ENCODE measurements at places on chromosomes 12 and 14.

DNA sequence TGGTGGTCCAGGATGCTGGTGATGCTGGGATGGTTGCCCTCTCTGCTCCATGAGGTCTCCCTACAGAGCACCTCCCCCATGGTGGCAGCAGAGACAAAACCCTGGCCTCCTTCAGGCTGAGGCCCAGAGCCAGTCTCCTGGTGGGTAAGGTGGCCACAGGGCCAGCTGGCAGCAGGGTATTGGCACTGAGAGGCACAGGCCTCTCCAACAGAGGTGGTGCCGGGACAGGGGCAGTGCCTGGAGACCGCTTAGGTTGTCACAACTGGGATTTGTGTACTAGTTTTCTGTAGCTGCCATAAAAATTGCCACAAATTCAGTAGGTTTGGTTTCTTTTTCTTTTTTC, 6.1 kb upstream of the MTA1 start:
- DNase-seq, result no peak

DNA sequence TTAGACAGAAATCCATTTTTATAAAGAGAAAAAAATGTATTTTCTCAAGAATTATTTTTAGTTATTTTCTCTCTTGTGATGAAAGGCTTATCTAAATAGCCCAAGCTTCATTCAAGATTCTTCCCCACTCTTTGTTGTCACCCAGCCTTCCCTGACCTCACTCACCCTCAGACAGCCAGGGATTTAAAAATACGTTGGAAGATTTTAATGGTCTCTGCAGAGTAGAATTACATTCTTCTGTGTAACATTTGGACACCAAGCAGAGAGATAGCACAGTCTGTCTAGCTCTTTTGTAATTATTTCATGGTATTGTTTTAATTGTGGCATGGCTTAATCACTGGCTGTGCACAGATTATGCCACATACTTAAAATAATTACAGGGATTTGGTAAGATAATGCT, 130.3 kb downstream of the IGF1 start:
- no peak for DNase-seq

GRCh38 chr12:51687614-51688013, 96.6 kb downstream of the SCN8A start:
- no peak for DNase-seq

- DNase-seq, result peak; percentile 1
Measured at GRCh38 chr14:23355871-23356435, 3.3 kb upstream of the SLC22A17 start.

DNA sequence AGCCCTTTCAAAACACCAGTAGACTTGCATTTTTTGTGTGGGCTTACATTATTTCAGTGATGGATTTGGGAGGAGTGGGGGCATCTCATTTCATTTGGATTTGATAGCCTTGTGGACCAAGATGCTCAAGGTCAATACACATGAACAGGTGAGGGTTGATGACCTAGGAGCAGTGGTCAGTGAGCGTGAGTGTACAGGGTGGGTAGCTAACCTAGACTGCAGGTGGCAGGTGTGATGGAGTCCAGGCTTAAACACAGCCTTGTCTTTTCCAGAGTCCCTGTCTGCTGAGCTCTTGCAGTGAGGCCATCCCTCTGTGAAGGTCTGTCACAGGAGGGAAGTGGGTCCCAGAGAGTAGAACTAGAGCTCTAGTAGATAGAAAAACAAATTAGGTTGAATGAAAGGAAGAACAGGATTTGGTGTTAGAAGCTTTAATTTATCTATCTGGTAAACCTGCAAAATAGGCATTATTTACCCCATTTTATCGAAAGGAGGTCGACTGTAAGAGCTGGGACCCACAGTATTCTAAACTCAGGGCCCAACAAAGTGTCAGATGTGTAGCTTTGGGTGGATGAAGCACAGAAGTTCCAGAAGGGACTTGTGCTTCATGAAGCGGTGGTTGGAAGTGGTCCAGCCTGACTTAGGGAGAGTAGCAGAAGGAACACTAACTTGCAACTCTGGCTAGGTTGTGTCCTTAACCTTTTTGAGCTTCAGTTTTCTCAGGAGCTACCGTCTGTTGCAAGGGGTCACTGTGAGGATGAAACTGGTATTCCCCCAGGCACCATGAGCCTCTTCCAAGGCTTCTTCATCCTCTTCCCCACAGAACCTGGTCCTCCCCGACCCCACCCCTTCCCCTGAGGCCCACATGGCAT, 18.2 kb downstream of the RPS6KL1 start:
- DNase-seq, result no peak

GRCh38 chr12:143964-144649, 69.8 kb downstream of the SLC6A12 start:
- DNase-seq, result no peak

GRCh38 chr12:91852634-91853033, 293.0 kb downstream of the BTG1 start:
- DNase-seq, result no peak

- DNase-seq, result no peak
Measured at GRCh38 chr14:65731933-65732506, 319.5 kb downstream of the FUT8 start.

GRCh38 chr12:21453312-21453852, 15.9 kb downstream of the PYROXD1 start:
- no peak for DNase-seq

DNA sequence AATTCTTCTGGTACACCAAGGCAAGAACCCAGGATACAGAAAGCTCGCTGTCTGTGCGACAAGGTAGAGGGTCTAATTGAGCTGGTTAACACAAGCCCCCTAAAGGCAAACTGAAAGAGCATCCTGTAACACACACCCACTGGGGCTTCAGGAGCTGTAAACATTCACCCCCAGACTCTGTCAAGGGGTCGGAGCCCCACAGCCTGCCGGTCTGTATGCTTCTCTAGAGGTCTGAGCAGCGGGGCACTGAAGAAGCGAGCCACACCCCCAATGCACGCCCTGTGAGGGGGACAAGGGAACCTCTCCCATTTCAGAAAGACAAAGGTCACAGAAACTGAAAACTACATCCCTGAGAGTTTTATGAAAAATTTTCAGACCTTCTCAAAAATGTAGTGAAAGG, 1.3 kb upstream of the IPO8 start:
- DNase-seq, result no peak

- DNase-seq, result peak; percentile 43
Measured at GRCh38 chr12:107760207-107760808, 629 bp downstream of the PRDM4 start.

DNA sequence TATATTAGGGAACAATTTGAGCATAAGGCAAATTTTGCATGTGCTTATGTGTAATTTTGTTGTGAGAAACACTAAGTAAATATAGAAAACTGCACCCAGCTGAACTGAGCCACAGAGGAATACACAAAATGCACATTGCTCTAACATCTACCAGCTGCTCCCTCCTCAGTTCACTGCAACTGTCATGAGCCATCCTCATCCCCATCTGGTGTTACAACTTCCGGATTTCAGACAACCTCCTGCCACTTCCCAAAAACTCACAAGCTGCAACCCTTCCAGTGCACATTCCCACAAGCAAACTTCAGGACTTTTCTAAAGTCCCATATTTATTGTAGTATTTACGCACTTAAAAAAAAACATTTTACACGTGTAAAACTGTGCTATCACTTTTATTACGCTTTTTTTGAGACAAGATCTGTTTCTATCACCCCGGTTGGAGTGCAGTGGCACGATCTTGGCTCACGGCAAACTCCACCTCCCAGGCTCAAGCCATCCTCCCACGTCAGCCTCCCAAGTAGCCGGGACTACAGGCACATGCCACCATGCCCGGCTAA, 169.1 kb upstream of the TBX3 start:
- DNase-seq, result no peak

- no peak for DNase-seq
Measured at GRCh38 chr12:65449400-65449799, 170.9 kb downstream of the MSRB3 start.

DNA sequence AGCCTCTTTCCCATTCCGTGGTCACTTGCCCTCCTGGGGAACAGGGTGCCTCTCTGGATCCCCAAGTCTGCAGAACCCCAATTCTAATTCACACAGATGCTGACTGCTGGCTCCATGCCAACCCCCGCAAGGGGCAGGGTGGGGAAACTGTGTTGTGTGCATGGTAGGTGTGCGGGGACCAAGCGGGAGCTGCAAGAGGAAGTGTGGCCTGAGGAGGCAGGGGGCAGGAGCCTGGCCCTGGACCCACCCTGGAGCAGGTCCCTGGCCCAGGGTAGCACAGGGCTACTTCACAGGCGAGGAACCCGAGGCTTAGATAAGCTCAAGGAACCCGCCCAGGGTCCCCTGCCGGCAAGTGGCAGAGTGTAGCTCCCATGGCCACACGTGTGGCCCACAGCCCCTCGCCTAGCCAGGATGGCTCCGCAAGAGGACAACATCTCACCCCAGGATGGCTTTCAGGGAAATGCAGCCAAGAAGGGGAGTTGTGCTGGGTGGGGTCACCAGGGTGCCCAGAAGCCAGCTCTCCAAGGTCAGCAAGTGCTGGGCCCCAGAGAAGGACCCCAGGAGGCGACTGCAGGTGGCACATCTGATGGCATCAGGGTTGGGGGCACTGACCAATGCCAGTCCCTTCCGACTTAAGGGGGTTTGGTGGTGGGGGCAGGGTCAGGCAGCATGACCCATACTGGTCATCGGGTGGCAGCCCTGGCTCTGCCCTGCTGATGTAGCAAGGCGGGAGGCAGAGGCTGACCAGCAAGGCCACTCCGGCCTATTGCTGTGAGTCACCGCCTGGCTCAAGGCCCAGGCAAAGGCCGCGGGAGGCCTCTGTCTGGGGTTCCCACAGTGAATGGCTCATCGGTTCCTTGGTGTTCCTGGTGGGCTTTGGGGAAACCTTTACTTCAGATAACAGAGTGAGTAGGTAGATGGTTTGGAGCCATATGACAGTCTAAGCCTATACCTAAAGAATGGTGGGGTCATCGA, 37.3 kb upstream of the EML1 start:
- no peak for DNase-seq

GRCh38 chr12:95986635-95987570, 9.2 kb downstream of the HAL start:
- no peak for DNase-seq

- no peak for DNase-seq
Measured at GRCh38 chr12:49015196-49015595, 3.4 kb downstream of the PRKAG1 start.

DNA sequence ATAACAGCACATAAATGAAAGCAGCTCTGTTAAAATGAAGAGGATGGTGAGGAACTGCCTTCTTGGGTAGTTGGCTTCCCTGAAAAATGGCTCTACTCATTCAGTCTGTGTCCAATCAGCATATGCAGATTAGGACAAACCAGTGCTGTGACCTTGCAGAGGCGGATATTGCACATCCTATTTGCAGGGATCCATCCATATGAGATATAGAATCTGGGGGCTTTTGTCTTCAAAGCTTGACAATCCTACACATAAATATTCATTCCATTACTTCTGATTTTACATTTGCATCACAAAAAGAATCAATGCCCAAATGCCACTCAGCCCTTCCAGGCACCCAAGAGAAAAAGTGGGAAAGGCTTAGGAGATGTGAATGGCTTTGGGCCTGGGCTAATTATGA, 383.7 kb downstream of the EMP1 start:
- no peak for DNase-seq
